ENCODE measurements at places on chromosomes 7 and 10.

- no peak for DNase-seq
These were observed 161.6 kb downstream of the PKD1L1 start for GRCh38 chr7:47786557-47787248.

DNA sequence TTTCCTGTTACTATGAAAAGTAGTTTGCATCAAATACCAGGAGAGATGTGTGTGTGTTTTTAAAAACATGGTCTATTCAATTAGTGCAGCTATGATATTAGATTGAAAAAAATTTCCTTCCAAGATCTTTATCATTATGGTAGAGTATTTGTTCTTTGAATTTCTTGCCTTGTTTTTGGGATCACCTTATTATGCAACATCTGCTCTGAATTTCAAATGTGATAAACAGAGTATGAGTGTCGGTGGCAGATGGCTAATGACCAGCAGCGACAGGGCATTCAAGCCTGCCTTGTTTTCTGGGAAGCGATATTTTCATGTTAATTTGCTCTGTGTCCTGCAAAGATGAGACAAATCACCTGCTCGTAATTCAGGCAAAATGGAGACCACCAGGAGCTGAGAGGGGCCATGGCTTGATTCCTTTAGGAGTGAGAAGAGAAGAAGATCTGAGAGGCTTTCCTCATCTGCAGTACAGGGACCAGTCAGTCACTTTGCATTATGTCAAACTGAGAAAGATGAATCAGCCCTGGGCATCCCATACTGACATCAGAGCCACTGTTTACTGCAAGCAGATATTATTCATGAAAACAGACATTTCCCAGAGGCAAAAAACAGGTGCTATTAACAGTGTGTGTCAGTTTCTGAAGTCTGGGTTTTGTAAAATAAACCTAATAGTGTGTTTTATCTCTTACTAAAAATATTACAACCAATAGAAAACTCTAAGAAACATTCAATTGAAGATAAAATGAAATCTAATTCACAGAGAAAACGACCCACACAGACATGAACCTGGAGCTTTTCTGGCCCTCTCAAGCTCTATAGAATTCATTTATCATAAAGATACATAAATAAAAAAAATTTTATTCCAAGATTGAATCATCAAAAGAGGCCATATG, 67.6 kb downstream of the CDK6 start:
- no peak for DNase-seq

DNA sequence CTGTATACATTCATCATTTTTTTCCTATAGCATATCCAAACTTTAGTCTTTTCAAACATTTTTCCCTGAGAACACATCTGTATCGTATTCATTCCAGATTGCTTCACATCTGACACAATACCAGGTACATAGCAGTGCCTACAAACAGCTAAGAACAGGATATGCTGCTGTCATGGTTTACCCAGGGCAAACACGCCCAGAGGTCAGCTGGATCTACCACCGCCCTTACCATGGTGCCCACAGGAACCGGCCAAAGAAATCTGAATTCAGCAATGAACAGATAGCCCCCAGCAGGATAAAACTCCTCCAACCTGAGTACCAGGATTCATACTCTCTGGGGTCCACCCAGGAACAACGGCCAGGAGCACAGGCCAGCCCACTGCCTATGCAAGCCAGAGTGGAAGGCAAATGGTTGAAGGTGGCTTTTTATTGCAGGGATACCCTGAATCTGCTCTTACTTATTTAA, 43.0 kb downstream of the TNS3 start:
- no peak for DNase-seq

DNA sequence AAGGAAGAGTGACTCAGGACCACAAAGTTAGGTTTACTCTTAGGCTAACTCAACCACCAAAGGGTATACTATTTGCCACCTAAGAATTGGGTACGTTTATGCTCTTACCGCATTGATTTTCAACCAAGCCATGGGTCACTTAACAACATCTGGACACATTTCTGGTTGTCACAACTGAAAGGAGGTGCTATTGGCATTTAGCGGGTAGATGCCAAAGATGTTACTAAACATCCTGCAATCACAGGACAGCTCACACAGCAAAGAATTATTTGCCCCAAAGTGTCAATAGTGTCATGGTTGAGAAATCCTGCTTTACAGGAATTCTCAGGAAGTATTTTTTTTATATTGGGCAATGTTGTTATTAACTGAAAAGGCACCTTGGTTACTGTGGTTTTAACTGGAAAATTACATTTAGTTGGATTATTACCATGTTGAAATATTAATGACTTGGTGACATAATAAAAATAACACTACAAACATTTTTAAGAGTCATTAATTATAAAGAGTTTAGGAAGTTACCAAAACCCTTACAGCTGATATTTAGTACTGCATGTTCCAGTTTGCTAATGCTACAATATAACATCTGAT, 185.0 kb upstream of the TMEM196 start:
- no peak for DNase-seq

DNA sequence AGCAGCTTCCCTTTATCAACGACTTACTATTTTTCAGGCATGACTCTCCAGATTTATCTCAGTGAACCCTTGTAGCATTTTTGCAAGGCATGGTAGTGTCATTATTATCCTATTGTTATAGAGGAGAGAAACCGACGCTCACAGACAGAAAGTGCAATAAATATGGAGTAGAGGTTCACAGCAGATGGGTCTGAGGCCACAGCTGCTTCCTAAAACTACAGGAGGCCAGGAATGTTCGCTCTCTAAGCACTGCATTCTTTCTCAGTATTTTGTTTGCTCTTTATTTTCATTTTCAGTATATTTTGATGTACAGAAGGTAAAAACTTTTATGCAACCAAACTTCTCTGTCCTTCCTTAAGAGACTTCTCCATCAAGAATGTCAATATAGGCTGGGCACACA, 4.5 kb upstream of the AEBP1 start:
- no peak for DNase-seq

- DNase-seq, result no peak
These were observed 266.1 kb downstream of the MTERF1 start for GRCh38 chr7:91614431-91614830.

GRCh38 chr7:131249003-131249402, 78.7 kb upstream of the MKLN1 start:
- DNase-seq, result no peak

DNA sequence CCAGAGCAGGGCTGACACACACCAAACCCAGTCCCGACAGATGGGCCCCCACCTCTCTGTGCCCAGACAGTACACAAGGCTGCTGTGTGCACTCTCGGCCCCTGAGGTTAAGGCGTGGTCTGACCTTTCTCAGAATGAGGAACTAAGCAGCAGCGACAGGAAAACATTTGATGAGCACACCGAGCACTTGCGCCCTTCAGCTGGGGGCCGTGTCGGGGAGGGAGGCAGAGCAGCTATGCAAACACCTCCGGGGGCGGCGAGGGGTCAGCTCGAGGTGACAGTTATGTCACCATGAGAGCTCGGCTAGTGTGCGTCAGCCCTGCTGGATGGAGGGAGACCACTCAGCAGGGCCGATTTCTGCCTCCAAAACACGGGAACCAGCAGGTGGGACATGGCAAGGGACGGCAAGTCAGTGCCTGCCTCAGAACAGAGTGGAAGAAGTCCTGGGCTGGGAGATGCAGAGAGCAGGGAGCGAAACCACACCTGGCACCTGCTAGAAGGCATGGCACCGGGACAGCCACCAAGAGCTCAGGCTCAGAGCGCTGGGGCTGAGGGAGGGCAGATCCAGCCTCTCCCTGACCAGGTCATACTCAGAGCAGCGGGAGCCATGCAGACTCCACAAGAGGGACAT, 57.4 kb downstream of the CHST15 start:
- DNase-seq, result no peak

DNA sequence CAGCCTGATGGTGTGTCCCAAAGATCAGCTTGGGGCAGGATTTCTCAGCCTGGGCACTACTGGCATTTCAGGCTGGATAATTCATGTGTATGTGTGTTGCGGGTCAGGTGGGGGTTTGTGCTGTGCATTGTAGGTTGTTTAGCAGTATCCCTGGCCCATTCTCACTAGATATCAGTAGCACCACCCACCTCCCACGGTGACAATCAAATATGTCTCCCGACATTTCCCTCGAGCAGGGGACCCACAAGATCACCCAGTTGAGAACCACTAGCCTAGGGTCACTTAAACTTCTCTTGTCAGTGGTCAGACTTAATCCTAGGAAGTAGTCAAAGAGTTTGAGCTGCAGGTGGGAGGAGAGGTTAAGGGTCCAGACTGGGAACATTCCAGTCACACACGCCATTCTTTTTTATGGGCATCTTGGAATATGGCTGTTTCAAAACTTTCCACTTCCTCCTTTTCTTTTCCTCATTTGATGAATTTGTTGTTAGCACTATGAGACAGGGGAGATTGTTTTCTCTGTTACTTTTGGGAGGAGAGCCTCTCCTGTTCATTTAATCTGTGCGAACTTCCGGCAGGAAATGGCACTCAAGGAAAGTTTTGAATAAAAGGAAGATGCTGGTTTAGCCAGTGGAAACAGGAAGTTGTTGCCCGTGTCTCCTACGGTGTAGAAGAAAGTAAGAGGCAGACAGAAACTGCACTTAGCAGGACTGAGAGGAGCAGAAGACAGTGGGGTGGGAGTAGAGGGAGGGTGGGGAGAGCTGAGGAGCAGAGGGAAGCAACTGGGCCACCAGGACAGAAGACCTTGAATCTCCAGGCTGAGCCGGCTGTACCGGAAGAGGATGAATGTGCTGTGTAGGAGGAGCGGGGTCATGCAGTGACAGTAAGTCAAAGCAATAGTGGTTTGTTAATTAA, 17.6 kb upstream of the EXOC6 start:
- DNase-seq, result no peak

GRCh38 chr7:146090023-146090645, 26.5 kb upstream of the CNTNAP2 start:
- DNase-seq, result no peak

DNA sequence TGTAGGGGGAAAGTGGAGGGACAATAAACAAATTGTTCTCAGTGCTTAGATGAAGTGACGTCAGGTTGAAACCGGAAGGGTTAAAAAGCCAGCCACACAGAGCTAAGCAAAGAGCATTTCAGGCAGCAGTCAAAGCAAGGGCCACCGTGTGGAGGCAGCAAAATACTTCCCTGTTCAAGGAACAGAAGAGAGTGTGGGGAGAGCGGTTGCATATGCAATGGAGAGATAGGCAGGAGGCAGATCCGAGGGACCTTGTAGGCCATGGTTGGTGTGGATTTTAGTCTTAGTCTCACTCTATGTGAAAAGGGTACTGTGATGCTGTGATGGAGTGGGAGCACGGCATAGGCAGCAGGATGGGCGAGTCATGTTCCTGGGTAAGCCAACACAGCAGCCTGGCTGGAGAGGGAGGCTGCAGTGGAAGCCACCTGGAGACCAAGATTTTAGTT, 3.8 kb upstream of the STN1 start:
- no peak for DNase-seq

DNA sequence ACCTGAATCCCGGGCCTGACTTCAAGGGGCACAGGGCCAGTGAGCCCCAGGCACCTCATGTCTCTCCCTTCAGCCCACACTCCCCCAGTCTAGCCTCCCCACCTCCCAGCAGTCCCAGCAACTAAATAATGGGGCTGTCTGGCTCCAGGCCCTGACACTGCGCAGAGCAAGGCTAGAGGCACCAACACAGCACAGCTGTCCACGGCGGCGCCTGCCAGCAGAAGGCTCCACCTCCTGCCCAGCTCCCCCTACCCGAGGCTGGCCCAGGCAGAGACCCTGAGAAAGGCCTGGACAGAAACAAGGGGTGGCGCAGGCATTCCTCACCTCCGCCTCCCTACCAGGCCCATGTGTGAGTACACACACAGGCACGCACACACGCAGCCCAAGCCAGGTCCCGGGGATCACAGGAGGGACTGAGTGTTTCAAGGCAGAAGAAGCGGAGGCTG, 6.1 kb downstream of the KCNH2 start:
- DNase-seq, result no peak

DNA sequence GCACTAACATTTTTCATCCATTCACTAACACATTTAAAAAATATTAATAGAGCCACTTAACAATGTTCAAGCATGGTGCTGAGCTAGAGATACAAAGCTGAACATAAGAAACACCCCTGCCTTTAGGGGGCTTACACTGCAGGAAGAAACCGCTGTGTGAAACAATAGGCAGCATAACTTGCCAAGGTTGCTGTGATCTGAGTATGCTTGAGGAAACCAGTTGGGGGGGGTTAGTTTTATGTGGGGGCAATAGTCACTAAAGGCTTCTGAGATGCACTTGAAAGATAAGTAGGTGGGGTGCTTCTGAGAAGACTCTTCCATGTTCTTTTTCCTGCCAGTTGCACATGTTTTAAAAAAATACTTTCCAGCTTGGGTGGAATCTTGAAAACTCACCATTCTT, 2.8 kb downstream of the RBM17 start:
- no peak for DNase-seq

- DNase-seq, result peak; percentile 44
These were observed 59.2 kb upstream of the OIT3 start for GRCh38 chr10:72834183-72834825.

DNA sequence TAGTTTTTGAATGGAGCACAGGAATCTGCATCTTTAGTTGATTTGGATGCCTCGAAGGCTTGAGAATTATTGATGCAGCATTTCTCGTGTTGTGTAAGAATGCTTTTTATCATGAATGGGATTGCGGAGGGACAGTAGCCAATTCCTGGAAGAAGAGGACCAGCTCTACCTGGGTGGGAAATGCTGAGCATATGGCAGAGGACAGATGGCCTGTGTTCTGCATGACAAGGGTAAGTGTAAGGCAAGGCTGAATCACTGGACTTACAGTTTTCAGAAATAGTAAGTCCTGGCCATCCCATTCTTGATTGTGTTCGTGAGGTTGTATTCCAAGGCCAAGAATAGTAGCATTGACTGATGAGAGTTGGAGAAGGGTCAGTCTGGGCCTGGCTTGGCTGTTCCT, 15.9 kb downstream of the RP9 start:
- DNase-seq, result no peak

- no peak for DNase-seq
These were observed at the start of gene ADRA2A for GRCh38 chr10:111076682-111077478. ADRA2A (plus strand) TSS chr10:111077029; CDS start chr10:111077997, 968 bp downstream.

GRCh38 chr7:159001811-159002210, 142.9 kb downstream of the VIPR2 start:
- DNase-seq, result no peak

GRCh38 chr7:73674468-73675124, 7.0 kb downstream of the VPS37D start:
- DNase-seq, result no peak

DNA sequence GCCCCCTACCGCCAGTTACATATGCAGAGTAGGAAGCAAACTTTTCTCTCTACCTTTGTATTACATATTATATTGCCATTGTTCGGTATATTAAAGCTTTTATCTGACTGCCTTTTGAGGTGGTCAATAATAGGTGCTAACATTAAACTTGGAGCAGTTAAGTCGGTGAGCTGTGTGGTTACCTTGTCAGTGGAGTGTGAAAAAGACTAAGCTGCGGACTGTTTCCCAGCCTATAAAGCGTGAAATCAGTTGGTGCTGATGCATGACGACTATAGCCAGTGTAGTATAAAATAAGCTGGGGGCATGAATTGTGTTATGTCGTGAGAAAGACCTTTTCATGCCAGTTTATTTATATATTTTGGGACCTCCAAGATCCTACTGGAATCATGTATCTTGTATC, 33.7 kb downstream of the R3HCC1L start:
- no peak for DNase-seq

DNA sequence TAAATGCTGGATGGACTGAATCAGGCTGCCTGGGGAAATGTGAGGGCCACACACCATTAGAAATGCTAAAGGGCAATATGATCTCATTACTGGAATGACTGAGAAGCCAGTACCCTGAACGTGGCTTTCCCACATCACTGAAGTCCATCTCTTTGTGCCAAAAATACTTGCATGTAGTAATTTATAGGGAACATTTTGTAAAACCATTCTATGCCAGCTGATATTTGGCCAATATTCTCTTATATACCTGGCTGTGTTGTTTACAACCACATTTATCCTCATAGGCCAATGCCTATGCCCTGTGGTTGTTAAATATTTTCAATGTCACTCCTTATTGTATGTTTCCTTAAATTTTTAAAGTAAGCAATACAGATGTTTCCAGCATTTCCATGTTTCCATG, 111.6 kb downstream of the C10orf90 start:
- DNase-seq, result no peak

Data from central memory CD4-positive, alpha-beta T cell (primary cell).